HT-29 (cell line): ENCODE measurements at places on chromosomes 5 and 9.
A peak's percentile ranks its signal among the peaks of the same experiment; 100 is the strongest.

- DNase-seq, result no peak
Measured at GRCh38 chr5:9690751-9691150, 60.6 kb upstream of the TAS2R1 start.

DNA sequence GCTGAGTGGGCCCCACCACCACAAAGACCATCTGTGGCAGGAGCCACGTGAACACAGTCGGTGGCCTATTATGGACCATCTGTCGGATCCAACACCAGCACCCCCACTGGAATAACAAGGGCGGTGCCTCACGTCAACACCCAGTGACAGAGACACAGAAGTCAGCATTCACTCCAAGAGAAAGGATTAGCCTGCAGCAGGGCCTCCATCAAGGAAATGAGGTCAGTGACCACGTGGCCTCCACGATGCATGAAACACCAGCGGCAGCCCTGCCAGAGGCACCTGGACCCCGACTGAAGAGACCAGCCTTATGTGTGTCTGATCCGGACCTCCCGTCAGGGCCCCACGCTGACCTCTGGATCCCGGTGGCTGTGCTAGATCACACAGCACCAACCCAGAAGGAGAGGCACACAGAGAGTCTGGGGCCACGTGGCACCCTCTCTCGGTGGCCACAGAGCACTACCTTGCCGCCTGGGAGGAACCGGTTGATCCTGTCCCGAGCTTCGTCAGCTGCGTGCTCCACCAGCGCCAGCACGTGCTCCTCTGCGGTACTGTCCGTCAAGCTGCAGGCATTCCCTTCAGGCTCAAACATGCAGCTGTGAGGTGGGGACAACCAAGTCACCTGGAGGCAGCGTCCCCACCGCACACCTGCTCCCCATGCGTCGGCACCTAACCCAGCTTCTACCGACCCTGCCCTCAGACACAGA lies 9.0 kb downstream of the BRD9 start:
- no peak for DNase-seq

DNA sequence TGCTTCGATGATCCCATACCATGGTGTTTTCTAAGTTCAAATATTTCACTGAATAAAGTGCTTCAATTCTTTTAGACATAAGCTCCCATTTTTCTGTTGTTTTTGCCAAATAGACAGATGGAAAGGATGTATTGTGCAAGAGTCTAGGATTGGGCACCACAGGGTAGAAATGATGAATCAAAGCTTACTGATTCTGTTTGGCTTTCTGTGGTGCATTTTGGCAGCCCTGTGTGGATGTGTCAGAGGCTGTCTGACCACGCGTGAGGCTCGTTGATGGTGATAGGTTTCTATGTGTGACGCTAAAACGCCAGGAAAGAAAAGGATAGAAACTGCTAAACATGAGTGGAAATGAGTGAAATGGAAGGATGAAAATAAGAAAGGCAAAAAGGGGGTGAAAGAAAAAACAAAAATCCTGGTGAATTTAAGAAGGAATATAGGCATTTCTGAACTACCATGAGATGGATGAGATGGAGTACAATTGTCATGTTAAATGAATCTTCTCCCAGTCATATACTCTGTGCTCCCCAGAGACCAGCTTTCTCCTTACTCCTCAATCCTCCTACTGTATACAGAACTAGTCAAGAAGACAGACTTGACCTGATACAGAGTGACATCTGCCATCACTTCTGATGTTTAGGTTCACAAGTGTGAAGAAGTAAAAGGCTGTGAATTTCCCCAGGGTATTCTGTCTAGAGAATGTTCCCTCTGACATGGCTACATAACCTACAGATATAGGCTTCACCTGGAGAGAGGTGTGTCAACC lies 54.4 kb downstream of the ANKH start:
- DNase-seq, result no peak

DNA sequence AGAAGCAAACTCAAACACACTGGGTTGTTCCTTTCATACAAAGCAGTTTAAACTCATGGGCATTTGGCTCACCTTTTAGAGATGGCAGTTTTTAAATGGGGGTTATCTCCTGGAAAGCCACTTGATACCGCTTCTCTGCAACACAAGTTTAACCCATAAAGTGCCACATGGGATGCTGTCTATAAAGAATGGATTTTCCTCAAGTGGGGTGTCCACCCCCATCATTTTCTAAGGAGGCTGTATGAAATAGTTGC lies 528 bp upstream of the TRPM3 start:
- DNase-seq, result no peak

- DNase-seq, result no peak
Measured at GRCh38 chr5:24026288-24026687, 518.9 kb downstream of the PRDM9 start.

DNA sequence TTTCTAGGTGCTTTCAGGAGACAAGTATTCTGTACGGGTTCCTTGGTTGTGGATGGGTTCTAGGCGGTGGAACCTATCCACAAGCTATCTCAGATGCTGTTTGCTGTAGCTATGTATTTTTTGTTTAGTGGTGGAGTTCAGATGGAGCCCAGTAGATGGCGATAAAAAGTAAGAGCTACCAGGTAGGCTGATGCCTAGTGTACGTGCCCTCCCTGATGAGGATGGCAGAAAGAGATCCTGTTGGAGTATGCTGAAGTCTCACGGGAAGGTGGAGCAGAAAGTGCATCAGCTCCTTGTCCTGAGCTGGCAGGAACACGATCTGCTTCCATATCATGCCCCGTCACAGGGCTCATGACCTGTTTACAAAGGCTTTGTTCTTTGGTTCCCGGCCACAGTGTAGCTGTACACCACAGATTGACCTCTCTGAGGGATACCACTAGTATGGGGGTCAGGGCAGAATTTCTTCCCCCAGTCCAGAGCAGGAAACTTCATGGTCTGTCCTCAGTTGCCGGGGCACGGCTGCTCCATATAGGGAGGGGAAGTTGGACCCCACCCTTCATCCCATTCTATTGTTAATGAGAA lies 12.6 kb upstream of the UGT3A2 start:
- peak; percentile 81 for DNase-seq

- DNase-seq, result no peak
Measured at GRCh38 chr9:34568774-34569173, 20.8 kb downstream of the CNTFR start.

- DNase-seq, result no peak
Measured at GRCh38 chr5:87541676-87542075, 128.9 kb upstream of the CCNH start.

DNA sequence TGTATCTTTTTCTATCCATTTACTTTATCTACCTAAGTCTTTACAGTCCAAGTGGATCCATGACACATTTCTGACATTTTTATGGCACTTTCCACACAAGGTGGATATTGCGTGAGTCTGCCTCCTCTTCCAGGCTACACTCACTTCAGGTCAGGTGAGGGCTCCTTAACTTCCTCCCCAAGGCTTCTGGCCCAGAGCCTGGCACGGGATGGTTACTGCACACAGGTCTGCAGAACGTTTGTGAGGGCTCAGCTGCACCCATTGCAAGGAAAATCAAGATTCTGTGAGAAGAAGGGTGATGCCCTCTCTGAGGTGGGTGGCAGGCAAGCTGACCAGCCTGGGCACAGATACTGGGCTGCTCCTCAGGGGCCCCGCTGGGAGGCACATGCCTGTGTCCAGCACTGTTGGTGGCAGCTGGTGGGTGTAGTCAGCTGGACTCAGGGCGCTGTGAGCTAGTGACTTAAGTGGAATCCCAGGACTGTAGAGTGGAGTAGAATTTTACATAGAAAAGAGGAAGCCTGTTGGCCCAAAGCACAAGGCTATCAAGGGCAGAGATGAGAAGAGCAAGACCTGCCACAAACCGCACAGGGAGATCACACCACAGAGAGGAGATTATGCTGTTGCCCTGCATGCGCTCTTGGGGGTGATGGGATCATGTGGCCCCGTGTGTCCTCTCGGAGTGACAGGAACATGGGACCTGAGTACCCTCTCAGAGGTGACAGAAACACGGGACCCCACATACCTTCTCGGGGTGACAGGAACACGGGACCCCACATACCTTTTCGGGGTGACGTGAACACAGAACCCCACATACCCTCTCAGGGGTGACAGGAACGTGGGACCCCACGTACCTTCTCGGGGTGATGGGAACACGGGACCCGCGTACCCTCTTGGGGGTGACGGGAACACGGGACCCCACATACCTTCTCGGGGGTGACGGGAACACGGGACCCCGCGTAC lies 21.3 kb downstream of the AHRR start:
- no peak for DNase-seq

DNA sequence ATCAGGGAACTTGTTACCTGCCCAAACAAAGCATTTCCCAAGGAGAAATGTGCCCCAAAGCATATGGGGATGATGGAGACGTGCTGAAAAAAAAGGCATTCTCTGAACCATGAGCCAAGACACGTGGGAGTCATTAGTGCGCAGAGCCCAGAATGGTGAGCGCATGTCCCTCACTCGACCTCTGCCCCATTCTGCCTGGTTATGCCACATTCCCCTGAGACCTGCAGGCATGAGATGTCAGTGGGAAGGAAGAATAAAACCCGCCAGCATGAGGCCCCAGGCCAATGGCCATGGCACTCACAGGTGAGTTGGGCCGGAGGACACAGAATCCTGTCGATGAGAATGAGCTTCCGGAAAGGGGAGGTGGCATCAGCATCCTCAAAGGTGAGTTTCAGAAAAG lies 228.9 kb downstream of the CDK5RAP2 start:
- DNase-seq, result no peak

DNA sequence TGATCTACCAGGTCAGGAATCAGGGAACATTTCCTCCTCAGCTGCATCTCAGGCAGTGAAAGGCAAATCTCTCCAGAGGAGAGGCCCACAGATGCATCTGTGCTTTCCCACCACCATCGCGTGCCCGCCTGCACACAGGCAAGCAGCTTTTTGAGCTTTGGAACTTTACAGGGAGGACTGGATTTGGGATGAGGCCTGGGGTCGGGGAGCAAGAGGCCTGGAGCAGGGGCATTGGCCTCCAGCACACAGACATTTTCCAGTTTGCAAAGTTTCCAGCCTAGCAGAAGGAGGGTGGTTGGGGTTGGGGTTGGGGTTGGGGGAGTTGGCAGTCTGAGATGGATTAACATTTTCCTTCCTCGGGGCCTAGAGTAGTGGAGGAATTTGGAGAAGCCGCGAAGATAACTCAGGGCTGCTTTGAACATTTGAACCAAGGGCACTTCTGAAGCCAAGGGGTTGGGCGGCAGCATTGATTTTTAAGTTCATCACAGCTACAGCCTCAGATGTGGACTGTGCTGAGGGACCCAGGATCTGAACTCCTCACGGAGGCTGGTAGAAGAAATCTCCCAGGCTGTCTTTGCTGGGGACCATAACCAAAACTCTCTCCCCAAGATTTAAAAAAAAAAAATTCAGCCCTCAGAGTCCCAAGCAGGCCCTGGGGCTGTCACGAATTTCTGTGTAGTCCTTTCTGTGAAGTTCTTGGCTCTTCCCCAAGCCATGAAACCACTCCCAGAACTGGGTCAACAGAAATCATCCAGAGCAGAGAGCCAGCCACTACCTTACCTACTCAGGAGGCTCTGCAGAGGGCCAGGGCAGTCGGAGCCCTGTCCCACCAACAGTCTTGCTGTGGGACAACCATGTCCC lies 25.6 kb downstream of the C5orf15 start:
- no peak for DNase-seq
